ENCODE measurements at places on chromosomes 5 and 9. TPM values are rescaled to one million over a fixed set of nuclear protein-coding genes. Genes with fewer than 3 reads are reported as not detected.

Gene SNX18
- 6.3 TPM for total RNA-seq

Gene RNF130
- not detected for total RNA-seq

GRCh38 chr5:33494466-33494865 lies 53.7 kb downstream of the TARS1 start:
- DNase-seq, result no peak

- no peak for DNase-seq
These were observed 105.0 kb downstream of the FGF18 start for GRCh38 chr5:171524466-171524865.

Gene GABRP
- total RNA-seq, result not detected

DNA sequence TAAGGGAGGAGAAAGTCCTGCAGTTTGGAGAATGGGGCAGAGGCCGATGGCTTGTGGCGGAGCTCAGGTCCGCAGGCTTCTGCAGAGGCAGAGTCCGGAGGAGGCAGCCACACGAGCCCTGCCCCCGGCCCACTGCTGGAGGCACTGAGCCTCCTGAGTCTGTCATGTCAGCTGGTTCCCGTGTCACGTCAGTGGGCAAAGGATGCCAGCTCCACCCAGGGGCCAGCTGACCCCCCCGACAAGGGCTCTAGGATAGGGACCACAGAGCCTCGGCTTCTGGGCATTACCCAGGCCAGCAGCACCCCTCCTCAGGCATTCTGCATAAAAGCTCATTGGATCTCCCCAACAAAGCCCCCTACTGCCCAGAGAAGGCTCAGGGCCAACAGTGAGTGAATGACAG lies 8.5 kb downstream of the SH3PXD2B start:
- DNase-seq, result no peak

- DNase-seq, result no peak
These were observed 90.2 kb upstream of the SH3PXD2B start for GRCh38 chr5:172544371-172545095.

- no peak for DNase-seq
These were observed 178.9 kb downstream of the SEMA6A start for GRCh38 chr5:116395631-116396203.

Gene DMRT3
- total RNA-seq, result not detected
